ENCODE measurements at places on chromosomes 1 and 21.

DNA sequence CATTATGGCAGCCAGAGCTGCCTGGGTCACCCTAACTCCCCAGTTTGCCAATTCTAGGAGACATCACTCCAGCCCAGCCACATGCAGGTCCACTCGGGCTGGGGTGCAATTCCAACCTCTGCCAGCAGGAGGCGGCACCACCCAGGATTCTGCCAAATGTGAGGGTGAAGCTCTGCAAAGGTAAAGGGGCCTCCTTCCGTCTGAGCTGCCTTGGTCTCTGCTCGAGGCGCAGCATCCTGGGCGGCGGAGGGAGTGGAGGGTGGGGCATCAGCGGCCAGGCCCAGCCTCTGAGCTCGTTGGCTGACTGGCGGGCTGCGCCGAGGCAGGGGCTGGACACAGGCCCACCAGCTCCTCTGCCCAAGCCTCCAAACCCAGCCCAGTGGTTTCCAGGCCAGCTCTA lies 63.8 kb downstream of the ARHGEF16 start:
- no peak for DNase-seq

GRCh38 chr1:200869753-200870391 lies 2.9 kb upstream of the GPR25 start:
- no peak for DNase-seq

GRCh38 chr1:34474566-34474965 lies 280.3 kb upstream of the GJB5 start:
- DNase-seq: peak; percentile 4

DNA sequence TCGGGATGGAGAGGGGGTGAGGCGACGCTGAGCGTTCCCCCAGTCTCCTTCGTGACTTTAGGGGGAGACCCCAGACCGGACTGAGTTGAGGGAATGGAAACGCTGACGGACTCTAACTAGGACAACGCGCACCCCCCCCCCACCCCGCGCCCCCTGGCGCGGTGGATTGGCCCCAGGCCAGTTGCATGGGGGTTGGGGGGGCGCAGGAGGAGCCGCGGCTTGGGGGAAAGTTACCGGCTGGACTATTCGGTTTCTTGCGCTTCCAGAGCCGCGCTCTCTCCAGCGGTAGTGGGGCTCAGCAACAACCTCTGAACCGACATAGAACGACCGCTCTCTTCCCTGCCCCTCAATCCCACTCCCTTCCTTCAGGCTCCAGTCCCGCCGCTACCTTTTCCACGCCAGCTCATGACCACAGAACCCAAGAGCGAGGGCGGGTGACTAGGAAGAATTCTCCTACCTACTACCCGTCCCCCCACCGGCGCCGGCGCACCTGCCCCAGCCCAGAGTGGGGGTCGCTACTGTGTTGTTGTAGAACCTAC lies 694 bp downstream of the ZBTB7B start:
- DNase-seq: no peak

DNA sequence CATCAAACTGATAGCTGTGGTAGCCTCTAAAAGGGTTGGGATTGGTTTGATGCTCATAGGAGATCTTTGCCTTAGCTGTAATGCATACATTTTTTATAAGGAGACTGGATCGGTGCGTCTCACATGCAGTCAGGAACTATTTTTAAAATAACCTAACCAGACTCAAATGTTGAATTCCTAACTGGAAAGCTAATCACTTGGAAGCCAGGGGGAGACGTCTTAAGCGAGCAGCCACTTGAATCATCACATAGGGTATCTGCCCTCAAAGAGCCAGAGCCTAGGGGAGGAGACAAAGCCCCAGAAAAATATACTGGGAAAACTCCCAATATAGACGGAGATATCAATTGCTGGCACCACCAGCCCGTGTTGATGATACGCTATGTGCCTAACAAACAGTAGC lies 61.7 kb upstream of the PUM1 start:
- DNase-seq: no peak

GRCh38 chr1:4346131-4346530 lies 308.3 kb upstream of the AJAP1 start:
- no peak for DNase-seq

- DNase-seq: no peak
These were observed 131.7 kb downstream of the BRINP2 start for GRCh38 chr1:177302357-177303044.

GRCh38 chr1:51463561-51463960 lies 55.5 kb downstream of the EPS15 start:
- DNase-seq: no peak

DNA sequence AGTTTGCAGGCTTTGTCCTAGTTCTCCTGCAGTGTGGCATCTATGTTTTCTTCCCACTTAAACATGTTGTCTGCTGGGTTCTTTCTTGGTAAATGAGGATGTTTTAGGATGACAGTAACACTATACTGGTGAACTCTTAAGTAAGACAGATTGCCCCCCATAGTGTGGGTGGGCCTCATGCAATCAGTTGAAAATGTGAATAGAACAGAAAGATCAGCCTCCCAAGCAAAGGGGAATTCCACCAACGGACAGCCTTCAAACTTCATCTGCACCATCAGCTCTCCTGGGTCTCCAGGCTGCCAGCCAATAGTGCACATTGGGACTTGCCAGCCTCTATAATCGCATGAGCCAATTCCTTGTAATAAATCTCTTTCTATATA lies 10.7 kb upstream of the TARBP1 start:
- no peak for DNase-seq

DNA sequence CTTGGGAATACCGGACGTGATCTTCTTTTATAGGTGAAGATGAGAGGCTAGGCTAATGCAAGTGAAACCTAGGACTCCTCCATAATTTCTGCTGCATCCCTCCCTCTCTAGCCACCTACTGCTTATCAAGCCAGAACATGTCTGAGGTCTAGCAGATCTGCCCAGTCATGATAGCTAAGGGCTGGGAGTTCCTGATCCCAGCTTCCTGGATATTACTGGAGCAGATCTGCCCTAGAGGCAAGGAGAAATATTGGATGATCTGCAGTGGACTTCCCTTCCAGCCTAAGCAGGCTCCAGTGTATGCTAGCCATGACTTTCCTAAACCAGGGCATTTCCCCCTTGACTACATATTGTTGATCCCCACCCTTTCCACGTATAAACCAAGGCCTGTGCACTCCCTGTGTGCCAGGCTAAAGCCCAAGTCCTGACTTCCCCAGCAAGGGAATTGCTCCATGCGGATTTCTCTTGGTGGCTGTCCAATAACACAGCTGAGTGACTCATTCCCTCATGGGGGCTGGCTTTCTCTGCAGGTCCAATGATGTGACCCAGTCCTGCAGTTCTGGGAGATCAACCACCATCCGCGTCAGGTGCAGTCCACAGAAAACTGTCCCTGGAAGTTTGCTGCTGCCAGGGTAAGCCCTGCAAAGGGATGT lies 15.5 kb upstream of the SARS1 start:
- no peak for DNase-seq

DNA sequence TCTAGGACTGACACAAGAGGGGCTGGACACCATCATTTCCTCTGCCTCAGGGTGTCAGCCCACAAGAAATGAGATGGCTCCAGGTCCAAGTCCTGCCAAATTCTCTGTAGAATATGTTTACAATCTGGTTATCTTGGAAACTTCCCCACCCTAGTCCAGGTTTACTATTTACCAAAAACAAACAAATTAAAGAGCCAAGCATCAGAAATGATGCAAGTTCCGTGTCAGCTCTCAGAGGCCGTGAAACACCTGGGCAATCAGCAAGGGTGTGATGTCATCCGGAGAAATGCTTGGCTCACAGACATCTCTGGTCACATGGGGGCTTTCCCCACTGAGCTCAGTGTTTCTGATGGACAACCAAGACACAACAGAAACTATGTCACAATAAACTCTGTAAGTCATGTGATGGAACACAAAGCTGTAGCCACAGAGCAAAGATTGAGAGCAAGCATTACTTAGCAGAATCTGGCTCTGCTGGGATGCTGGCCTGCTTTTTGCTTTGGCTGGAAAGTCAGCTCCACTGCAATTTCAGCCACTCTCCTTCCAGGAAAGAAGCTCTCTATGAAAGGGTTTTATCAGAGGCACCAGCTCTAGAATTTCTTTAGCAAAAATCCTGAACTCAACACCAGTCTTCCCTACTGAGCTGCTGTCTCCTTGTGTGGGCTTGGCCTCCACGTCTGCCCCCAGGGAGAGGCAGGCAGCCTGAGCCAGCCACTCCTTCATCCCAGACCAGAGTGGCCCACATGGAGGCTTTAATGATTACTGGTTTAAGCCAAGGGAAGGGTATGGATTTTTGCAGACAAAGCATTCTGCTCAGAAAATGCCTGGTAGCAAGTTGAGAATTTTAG lies 55.9 kb downstream of the NENF start:
- peak; percentile 77 for DNase-seq

GRCh38 chr1:209791920-209792319 lies 7.6 kb upstream of the C1orf74 start:
- peak; percentile 30 for DNase-seq

- DNase-seq: no peak
These were observed 59.1 kb downstream of the APCS start for GRCh38 chr1:159646687-159647086.

DNA sequence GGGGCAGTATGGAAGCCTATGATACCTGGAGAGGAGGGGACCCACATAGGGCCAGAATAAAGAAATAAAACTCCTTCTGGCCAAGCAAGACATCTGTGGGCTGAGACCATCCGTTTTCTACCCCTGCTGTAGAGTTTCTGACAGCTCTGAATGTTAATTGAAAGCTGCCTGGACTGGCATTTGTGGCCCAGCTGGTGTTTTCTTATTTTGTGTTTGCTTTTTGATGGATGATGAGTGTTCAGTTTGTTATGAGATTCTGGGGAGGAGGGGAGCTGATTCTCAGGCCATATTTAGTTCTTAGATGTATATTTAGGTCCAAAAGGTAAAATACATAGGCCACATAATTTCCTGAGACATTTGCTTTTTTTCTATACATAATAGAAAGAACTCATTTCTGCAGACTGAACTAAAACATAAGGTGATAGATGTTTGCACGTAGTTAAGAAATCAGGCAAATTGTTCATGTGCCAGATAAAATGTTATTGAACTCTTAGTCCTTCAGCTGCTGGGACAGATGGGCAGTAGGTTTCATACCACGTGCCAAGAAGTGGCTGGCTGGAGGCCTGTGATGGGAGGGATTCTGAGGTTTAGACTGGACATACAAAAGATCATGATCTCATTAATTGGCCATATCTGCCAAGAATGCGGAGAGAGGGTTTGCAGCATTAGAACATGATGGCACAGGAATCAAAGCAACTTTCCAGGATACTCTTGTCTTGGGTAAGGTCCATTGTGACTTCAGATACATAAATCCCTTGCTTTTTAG lies 54.1 kb downstream of the DSCAM start:
- DNase-seq: no peak

DNA sequence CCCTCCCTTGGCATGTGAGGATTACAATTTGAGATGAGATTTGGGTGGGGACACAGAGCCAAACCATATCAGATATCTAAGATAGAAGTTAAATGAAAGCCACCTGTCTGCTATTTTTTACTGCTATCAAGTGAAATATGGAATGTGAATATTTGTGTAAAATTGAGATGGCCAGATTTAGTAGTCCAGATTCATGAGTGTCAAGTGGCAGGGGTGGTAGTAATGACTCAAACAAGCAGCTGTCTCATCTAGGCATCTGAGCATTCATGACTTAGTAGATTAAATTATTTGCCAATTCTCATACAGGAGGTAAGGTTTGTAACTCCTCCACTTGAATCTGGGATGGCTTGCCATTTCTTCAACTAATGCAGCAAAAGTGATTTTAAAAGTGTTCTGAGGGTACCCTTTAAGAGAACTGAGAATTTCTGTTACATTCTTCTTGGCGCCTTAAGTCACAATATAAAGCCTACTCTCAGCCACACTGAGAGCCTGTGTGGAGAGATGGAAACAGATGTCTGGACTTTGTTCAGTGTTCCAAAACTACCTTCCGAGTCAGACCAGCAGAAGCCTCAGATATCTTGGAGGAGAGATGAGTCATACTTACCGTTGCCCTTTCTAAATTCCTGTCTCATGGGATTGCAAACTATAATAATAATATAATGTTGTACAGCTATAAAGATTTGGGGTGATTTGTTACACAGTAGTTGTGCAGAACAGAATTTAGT lies 1065.6 kb upstream of the TMPRSS15 start:
- DNase-seq: no peak

GRCh38 chr1:214917081-214917635 lies 165.4 kb upstream of the KCNK2 start:
- no peak for DNase-seq

DNA sequence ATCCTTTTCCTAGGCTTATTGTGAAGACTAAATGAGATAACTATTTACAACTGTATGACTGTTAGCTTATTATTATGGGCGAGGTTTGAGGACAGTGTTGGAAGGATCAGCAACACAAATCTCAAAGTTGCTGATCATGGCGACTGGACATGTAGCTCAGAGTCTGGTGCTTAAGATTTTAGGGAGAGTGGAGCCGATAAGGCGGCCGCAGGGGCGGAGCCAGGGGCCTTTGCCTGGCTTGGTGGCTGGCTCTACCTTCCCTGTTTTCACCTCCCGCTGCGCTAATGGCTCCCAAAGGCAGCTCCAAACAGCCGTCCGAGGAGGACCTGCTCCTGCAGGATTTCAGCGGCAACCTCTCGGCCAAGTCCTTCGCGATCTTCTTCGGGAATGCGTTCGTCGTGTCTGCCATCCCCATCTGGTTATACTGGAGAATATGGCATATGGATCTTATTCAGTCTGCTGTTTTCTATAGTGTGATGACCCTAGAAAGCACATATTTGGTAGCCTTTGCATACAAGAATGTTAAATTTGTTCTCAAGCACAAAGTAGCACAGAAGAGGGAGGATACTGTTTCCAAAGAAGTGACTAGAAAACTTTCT lies 45.5 kb downstream of the GIPC2 start:
- no peak for DNase-seq

- no peak for DNase-seq
These were observed 248.6 kb downstream of the OLFM3 start for GRCh38 chr1:101748077-101748476.

GRCh38 chr1:203089651-203090045 lies 3.8 kb upstream of the MYOG start:
- DNase-seq: no peak

DNA sequence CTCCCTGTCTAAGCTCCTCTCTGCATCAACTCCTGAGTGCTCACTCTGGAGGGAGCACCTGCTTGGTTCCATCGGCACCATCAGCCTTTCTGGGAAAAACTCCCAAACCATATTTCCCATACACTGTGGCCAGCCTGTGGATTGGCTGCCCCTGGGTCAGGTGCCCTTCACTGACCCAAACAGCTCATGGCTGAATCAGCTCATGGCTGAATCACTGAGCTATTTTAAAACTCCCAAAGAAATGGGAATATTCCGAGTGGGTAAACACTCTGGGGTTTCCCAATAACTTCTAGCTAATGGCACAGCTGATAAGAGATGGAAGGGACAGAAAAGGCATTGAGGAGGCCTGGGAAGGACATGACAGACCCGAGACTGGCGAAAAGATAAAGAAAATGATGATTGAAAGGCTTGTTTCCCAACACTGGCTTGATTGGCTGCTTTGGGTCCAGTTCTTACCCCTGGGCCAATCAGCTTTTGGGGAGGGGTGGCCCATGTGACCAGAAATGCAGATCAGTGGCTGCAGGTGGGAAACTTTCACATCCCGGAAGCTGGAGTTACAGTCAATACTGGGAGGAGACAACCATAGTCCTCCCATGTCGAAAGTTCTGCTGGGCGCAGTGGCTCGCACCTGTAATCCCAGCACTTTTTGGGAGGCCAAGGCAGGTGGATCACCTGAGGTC lies 37.3 kb upstream of the KAZN start:
- no peak for DNase-seq

GRCh38 chr21:20459838-20460237 lies 538.4 kb upstream of the NCAM2 start:
- no peak for DNase-seq

GRCh38 chr1:168135921-168136708 lies 615 bp downstream of the GPR161 start:
- DNase-seq: peak; percentile 64

- DNase-seq: no peak
These were observed 416.3 kb upstream of the ESRRG start for GRCh38 chr1:217139513-217139912.

Data from LoVo (cell line).